ENCODE measurements at places on chromosomes 2 and 18.

DNA sequence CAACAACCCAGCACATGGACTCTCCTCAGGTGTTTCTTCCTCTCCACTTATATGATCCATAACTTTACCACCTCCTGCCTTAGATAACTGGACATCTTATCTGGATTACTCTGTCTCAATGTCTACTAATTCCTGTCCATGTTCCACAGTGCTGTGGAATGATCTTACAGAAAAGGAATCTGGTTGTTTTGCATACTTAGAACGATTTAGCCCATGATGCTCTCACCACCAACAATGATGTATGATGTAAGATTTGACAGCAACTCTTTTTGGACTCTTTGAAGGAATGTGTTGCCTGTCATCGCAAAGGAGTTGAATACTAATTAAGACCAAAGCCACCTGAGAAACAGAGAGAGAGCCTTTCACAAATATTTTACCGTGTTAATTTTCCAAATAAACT is 37.7 kb upstream of the SYT4 start:
- no peak for DNase-seq

DNA sequence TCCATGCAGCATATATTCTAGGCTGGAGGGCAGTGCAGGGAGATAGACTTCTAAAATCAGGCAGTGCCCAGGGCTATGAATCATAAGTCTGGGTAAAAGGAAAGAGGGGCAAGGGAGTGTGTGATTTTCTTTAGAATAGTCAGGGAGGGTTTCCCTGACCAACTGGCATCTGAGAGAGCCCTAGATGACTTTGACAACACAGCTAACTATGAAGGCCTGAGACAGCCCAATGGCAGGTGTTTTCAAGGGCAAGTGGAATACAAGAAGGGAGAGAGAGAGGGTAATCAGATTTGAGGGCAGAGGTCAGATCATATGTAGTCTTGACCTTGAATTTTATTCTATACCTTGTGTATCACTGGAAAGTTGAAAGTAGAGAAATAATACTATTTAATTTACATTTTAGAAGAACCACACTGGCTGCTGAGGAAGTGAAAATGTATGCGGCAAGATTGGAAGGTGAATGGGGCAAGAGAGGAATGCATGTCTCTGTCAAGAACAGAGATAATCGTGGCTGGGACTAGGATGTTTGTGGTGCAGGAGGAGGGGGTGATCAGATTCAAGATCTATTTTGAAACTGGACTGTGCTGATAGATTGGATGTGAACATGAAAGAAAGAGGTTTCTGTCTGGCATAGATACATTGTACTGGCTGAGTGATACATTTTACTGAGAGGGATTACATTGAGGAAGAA is 1.9 kb upstream of the ITGB6 start:
- DNase-seq = no peak

DNA sequence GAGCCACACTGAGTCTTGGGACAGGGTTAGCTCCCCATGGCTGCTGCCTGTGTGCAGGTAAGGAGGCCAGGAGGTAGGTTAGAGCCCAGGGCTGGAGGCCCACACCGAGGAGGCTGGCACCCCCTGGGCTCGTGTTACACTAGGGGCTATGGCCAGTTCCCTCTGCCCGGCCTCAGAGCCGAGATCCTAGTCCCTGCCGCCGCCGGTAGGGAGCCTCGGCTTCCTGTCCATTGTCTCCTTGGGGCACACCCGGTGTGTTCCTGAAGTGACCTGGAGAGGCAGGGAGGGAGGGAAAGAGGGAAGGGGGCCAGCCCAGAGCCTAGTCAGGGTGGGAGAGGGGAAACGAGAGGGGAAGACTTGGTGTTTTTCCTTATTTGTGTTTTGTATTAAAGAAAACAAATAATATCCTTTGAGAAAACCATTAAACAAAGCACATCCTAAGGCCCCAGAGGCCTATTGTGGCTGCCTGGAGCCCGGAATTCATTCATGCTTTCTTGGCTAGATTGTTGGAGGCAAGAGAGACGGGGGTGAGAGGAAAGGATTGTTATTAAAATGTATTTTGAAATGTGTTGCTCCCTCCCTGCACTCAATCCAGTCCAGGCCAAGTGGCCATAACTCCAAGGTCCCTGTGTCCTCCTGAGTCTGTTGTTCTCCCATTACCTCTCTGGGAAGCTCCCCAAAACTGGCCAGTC is 170.7 kb downstream of the CTIF start:
- no peak for DNase-seq

DNA sequence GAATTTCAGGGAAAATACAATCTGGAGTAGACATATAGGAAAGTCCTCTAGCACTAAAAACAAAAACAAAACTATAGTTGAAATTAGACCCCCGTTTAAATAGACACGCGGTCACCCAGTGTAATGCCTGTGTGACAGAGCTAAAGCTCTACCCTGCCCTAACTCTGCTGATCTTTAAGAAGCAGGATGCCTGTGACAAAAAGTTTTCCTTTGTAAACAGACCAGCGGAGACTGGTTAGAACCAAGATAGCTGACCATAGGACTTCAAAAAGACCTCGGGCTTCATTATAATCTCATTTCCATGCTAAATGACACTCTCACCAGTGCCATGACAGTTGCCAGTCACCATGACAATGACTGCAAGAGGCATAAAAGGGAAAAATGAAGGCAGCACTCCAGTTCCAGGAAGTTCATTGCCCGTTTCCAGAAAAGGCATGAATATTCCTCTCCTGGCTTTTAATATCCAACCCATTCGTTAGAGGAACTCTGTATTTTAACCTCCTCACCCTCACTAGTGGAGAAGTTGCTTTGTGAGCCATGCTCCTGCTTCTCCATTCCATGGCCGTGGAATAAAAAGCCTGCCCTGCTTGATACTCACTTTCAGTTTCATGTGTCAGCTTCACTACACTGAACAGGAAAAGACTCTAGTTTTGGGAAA is 157.2 kb upstream of the COPS8 start:
- no peak for DNase-seq

DNA sequence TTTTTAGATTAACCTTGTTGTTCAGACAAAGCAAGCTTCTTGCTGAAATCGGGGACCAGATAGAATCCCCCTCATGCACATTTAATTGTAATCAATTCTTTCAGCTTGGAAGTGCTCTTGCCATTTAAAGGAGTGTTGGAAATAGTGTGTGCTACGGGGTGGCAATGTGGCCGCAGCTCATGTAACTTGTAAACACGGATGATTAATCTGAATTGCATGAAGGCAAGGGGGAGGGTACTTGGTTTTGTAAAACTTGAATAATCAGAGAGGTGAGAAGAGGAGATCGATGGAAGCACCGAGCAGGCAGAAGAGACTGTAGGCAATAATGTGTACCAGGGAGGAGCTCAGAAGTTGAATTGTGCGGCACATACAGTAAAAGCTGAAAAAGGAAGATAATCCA is 273.5 kb downstream of the PTGR3 start:
- no peak for DNase-seq

- DNase-seq = no peak
Observed at GRCh38 chr2:72415241-72415661, 267.6 kb upstream of the CYP26B1 start.

- no peak for DNase-seq
Observed at GRCh38 chr2:44166096-44166495, 2.6 kb upstream of the PPM1B start.

DNA sequence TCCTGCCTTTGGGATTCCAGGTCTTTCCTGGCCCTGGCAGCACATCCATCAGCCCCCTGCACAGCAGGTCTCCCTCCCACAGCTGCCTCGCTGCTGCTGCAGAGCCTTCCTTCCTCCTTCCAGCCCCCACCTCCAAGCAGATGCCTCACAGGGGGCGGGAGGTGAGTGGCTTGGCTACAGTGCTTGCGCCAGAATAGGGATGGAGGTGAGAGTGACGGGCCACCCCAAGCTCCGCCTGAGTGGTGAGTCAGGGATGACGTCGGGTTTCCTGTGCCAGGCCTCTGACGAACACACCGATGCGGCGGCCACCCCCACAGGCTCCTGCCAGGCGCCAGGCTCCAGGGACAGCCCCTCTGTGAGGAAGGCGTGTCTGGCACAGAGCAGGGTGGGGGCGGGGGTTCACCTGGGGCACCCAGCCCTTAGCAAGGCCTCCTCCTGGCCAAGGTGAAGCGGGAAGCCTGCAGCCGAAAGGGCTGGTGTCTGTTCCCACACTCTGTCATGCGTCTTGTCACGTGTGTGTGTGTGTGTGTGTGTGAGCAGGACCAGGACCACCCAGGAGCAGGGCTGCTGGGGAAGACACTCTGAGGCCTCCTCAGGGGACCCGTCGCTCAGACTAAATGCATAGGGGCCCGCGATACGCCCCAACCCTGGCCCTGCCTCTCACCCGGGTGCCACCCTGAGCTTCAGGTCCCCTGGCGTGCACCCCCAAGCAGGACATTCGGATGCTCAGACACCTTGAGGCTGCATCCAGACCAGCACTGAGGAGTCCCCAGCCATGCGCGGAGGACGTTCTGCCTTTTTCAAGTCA is 3.4 kb upstream of the DUSP2 start:
- peak; percentile 97 for DNase-seq

DNA sequence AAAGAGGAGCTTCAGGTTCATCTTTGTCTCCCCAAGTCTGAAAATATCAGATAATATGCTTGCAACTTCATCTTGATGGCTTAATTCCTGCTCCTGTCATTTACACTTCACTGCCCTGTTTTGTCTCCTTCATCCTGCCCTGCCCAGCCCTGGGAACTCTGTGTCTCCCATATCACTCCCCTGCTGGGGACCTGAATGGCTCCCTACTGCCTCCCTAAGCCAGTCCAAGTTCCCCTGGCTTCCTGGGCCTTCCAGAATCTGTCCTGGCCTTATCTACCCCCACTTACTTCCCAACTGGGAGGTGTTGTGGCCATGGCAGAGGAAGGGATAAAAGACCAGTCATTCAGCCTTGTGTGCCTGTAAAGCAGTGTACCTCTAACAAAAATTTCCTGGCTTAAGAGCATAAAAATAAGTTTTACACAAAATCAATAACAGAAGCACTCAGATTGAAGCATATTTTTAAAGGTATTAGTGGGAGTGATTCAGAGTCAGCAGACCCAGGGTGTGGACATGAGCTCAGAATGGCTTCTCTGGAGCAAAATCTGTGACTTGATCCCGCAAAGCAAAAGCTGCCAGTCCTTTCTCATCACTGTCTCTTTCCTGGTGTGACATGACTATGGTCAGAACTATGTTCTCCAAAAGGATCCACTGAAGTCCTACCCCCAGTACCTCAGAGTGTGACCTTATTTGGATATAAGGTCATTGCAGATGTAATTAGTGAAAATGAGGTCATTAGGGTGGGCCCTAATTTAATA is 59.1 kb downstream of the INO80C start:
- no peak for DNase-seq

GRCh38 chr2:171824086-171824485 is 70.0 kb downstream of the SLC25A12 start:
- DNase-seq = no peak

GRCh38 chr2:51534166-51534565 is 502.2 kb upstream of the NRXN1 start:
- no peak for DNase-seq

DNA sequence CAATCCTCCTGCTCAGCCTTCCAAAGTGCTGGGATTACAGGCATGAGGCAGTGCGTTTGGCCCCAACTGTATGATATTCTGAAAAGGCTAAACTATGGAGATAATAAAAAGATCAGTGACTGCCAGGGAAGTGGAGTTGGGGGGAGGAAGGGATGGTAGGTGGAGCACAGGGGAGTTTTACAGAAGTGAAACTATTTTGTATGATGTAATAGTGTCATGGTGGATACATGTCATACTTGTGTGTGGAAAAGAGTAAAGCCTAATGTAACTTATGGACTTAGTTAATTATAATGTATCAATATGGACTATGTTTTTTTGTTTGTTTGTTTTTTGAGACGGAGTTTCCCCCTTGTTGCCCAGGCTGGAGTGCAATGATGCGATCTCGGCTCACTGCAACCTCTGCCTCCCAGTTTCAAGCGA is 2.9 kb upstream of the GGCX start:
- no peak for DNase-seq

- no peak for DNase-seq
Observed at GRCh38 chr2:4967206-4967605, 725.0 kb upstream of the SOX11 start.

DNA sequence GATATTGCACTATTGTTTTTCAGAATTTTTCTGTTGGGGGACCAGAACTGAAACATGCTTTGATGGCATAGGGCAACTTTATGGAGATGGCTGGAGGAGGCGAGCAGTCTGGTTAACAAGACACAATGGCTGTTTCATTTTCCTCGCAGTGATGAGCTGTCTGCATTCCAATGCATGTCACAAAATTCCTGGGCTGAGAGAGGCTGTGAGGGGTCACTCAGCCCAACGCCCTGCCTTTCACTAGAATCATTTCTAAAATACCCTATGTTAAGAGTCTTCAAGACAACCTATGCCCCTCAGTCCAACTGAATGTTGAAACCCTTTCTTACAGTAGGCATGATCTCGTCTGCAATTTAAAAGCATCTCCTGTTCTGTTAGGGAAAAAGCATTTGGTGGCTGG is 1090.0 kb downstream of the BCL11A start:
- DNase-seq = no peak

- DNase-seq = no peak
Observed at GRCh38 chr2:68698567-68699377, 35.8 kb upstream of the ARHGAP25 start.

- no peak for DNase-seq
Observed at GRCh38 chr2:64738026-64738425, 84.3 kb upstream of the SERTAD2 start.

DNA sequence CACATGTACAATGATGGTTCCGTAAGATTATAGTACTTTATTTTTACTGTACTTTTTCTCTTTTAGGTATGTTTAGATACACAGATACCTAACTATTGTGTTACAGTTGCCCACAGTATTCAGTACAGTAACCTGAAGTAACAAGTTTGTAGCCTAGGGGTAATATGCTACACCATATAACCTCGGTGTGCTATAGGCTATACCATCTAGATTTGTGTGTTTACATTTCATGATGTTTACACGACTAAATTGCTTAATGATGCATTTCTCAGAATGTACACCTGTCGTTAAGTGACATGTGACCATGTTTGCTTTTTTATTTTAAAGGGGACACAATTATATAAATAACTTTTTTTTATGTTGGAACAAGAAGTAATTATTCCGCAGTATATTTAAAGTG is 34.5 kb downstream of the PIK3C3 start:
- no peak for DNase-seq

DNA sequence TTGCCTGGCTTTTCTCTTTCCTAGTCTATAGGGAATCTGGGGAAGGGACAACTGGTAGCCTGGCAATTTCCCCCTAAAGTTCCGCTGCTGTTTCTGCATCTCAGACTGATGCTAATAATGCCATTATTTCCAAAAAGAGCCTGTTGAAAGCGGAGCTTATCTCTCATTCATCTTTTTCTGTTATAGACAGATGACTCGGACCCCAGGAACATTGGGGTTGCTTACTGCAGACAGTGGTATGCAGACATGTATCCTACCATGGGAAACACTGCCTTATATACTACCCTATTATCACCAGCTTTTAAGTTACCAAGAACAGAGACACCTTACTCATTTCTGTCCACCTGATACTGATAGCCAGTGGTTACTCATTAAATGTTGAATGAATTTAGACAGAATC is 15.3 kb downstream of the ETAA1 start:
- no peak for DNase-seq
